Left kidney (tissue), 8 donors: ENCODE measurements at places on chromosomes 7 and 10. TPM values are rescaled to one million over a fixed set of nuclear protein-coding genes. Genes with fewer than 3 reads are reported as not detected.

TMEM229A gene
- polyA plus RNA-seq = 0.13 TPM

CRTAC1 gene
- 24.7 TPM for polyA plus RNA-seq

C10orf53 gene
- not detected for polyA plus RNA-seq

MSMB gene
- not detected for polyA plus RNA-seq

OIT3 gene
- 3.0 TPM for polyA plus RNA-seq

ENO4 gene
- polyA plus RNA-seq = 5.1 TPM

INTS15 gene
- polyA plus RNA-seq = 41.2 TPM

NPFFR1 gene
- polyA plus RNA-seq = 0.15 TPM

CCL26 gene
- not detected for polyA plus RNA-seq

SLC29A4 gene
- polyA plus RNA-seq = 17.1 TPM

NPTX2 gene
- polyA plus RNA-seq = 3.7 TPM

PRTFDC1 gene
- polyA plus RNA-seq = 46.0 TPM

AS3MT gene
- 21.8 TPM for polyA plus RNA-seq

LIPN gene
- not detected for polyA plus RNA-seq

ZNF679 gene
- not detected for polyA plus RNA-seq
